ENCODE measurements at places on chromosomes 12 and 14.

- no peak for DNase-seq
These were observed 417.0 kb upstream of the SOX5 start for GRCh38 chr12:24366514-24366913.

- DNase-seq, result no peak
These were observed 9.7 kb upstream of the ZDHHC22 start for GRCh38 chr14:77151245-77151644.

- DNase-seq, result no peak
These were observed 31.4 kb downstream of the ETNK1 start for GRCh38 chr12:22656376-22656775.

DNA sequence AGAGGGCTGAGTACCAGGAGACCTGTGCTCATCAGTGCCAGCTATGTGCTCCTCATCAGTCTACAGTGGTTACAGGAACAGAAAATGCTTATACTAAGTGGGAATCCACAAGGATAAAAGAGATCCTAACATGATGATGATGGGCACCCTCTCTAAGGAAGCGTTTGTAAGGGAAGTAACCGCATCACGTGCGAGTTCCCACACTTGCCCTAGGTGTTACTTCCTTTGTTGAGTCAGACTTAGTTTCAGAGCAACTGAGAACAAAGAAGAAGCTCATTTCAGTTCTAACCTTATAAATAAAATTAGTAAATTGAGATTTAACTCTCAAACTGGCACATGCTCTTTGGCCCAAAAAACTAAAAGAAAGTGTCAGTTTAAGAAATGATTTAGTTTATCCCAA is 956.4 kb upstream of the TMEM132C start:
- no peak for DNase-seq

DNA sequence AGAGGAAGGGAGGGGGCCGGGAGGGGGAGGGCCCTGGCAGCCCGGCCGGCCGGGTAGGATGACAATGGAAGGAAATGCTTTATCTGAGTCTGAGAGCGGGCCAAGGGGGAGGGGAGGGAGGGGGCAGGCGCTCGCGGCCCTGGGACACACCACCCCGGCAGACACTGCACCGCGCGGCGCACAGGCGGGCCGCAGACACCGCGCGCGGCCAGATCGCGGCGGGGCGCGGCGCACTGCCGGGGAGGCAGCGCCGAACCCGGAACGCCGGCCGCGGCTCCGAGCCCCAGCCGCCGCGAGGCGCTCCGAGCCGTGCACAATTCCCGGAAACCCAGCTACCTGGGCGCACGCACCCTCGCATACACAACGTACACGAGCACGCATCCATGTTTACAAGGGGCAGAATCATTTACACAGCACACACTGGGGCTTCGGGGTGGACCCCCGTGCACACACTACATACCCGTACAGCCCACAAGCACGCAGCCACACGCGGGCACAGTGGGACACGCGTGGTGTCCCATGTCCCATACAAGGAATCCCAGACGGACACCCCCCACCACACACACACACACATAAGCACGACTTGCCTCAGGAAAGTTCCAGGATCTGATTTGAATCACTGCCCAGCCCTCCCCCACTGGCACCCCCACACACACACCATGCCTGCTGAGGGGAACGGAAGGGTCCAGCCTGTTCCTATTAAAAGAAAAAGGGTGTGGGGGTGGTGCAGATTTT is at the start of gene HDAC7:
Gene HDAC7 (minus strand): TSS at position 8 of the 735 bp plus-strand sequence. CDS start 118 bp downstream, outside the sequence.
- DNase-seq, result no peak

DNA sequence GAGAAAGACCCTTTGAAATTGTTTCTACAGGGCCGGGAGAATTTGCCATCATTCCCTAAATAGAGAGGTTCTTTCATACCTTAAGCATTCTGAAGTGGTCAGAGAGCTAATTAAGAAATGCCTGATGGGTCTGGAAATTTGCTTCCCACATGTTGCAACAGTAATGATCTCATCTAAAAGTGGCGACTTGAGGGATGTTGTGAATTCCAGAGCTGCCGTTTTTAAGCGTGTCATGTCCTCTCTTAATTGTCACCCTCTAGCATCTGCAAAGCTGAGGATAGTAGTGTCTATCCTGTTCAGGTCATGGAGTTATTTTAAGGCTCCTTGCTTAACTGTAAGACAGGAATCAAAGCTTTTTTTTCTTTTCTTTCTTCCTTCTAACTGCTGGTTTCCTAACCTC is 60.4 kb downstream of the FOS start:
- no peak for DNase-seq

GRCh38 chr12:75611041-75611440 is 99.6 kb upstream of the KRR1 start:
- no peak for DNase-seq

GRCh38 chr12:14356147-14356546 is 9.3 kb upstream of the ATF7IP start:
- DNase-seq, result no peak

DNA sequence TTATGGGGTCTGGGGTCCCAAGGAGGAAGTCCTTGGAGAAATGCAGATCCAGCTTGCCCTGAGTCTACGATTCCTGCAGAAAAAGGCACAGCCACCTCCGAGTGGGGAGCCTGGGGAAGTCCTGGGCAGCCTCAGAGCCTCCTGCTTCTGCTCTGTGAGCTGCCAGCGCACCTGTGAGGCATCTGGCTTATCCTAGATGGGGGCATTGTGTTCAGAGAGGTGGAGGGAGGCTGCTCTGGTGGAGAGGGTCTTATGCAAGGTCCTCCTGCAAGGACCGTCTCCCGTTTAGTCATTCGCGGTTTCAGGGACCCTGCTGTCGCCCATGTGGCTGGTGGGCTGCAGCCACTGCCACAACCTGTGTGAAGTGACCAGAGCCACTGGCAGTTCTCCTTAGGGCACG is 53.0 kb upstream of the PRMT8 start:
- DNase-seq, result no peak

- no peak for DNase-seq
These were observed 58.0 kb upstream of the GSC start for GRCh38 chr14:94827711-94828447.

DNA sequence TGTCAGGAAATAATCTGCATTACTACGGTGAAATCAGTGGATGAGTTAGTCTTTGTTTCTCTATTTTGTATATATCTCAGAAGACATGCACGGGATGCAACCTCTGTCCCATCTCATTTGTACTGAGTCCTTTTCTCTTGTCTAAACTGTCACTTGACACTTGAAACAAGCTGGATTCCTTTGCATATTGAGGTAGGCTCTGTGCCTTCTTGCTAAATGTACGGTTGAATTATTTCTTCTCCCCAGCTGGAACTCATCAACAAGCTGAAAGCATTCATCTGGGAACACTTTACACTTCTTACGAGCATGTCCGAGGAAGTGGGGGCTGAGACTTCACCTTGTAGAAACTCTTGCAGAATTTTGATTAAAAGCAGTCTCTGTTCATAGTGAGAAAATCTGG is 119.5 kb downstream of the VEZT start:
- DNase-seq, result no peak

Data from AG04450 (cell line).